Articular chondrocyte of knee joint (primary cell): ENCODE measurements at places on chromosomes 11 and 22. TPM values are rescaled to one million over a fixed set of nuclear protein-coding genes. Genes with fewer than 3 reads are reported as not detected.

The GLB1L3 gene
- 0.32 and 0.65 TPM in 2 replicates for total RNA-seq

The CHEK2 gene
- 33.7 and 46.5 TPM in 2 replicates for total RNA-seq

The LRRC4C gene
- under 0.01 and 0.13 TPM in 2 replicates for total RNA-seq

The ZBED5 gene
- 40.0 and 47.3 TPM in 2 replicates for total RNA-seq

The HBD gene
- not detected in 2 replicates for total RNA-seq

The FIBP gene
- 130 and 132 TPM in 2 replicates for total RNA-seq

The ART1 gene
- not detected in 2 replicates for total RNA-seq

The NXPE2 gene
- 0.39 and 0.76 TPM in 2 replicates for total RNA-seq

The OR51F2 gene
- total RNA-seq, result not detected in 2 replicates
